ENCODE measurements at places on chromosomes 5 and 9.

- no peak for DNase-seq
Measured at GRCh38 chr5:94473936-94474335, 144.5 kb downstream of the KIAA0825 start.

- DNase-seq, result peak; percentile 97
Measured at GRCh38 chr9:82196622-82197441, 208.3 kb downstream of the SPATA31D1 start.

GRCh38 chr9:134913041-134913712 is 4.5 kb downstream of the FCN1 start:
- DNase-seq, result no peak

- DNase-seq, result no peak
Measured at GRCh38 chr9:134063571-134064450, 4.0 kb downstream of the BRD3 start.

- DNase-seq, result no peak
Measured at GRCh38 chr5:133427121-133427777, 185.1 kb downstream of the FSTL4 start.

DNA sequence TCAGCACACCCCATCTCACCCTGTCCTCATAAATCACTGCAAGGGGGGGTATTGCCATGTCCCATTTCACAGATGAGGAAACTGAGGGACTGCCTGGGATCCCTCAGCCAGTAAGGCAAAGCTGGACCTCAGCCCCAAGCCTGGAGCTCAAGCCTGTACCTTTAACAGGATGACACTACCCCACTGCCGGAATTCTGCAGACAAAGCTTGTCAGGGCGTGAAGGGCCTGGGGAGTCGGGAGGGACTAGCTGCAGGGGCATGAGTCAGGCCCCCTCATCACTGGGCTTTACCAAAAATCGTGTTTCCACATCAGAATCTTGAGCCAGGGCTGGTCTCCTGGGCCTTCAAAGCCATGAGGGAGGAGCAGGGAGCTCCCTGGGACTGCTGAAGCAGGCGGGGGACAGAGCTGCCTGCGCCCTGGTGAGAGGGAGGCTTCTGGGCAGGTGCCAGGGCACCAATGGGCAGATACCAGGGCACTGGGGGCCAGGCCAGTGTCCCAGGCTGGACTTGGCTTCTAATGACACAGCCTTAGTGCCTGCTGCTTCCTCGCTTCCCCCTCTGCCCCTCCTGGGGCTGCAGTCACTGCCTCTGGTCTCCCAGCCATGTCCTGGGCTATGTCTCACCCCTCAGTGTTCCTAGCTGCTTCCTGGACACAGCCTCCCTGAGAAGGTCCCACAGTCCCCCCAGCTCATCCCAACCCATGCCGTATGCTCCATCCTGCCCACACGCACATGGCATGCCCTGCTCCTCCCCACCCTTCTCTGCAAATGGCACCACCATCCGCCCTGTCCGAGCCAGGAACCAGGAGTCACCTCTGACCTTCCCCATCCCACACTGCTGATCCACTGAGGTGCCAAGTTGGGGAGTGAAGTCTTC is 80.7 kb downstream of the LMX1B start:
- no peak for DNase-seq

GRCh38 chr9:93007529-93008058 is 50.9 kb upstream of the SUSD3 start:
- DNase-seq, result no peak

DNA sequence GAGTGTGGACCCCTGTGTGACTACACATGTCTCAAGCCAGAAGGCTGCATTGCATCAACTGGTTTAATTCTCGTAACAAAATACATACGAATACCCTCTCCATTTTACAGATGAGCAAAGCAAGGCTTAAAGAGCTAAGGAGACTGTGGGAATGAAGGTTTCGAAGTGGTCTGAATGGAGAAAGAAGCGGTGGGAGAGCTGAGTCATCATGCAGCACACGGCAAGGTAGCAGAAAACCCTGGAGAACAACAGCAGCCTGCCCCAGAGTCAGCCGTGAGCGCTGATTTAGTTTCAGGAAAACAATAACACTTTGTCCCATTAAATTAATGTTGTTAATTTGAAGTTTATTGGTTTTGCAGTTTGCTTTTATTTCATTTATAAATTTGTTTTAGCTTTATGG is 223.8 kb downstream of the HSPA4 start:
- no peak for DNase-seq

GRCh38 chr9:113359385-113359784 is 10.0 kb downstream of the BSPRY start:
- no peak for DNase-seq

DNA sequence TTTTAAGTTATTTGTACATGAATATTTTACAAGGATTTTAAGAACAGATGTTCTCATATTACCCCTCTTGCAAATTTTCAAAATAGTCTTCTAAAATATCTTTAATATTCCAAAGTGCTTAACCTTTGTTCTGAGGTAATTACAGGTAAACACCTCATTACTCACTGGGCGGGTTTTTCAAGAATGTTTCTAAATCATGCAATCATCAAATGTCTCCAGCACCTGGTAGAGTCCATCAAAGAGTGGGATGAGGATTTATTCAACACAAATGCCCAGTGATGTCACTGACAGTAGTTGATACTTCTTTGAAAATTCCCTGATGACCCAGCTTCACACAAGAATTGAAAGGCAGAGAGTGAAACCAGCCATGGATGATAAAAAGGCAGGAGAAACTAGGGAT is 114.4 kb downstream of the SEC61B start:
- peak; percentile 34 for DNase-seq
